ENCODE measurements at places on chromosomes 7 and 10. TPM values are rescaled to one million over a fixed set of nuclear protein-coding genes. Genes with fewer than 3 reads are reported as not detected.
A peak's percentile ranks its signal among the peaks of the same experiment; 100 is the strongest.

CDC14C gene
- 0.54 TPM for total RNA-seq

NME8 gene
- 0.34 TPM for total RNA-seq

HOXA11 gene
- total RNA-seq = not detected

CHN2 gene
- 6.6 TPM for total RNA-seq

OLAH gene
- total RNA-seq = not detected

DNA sequence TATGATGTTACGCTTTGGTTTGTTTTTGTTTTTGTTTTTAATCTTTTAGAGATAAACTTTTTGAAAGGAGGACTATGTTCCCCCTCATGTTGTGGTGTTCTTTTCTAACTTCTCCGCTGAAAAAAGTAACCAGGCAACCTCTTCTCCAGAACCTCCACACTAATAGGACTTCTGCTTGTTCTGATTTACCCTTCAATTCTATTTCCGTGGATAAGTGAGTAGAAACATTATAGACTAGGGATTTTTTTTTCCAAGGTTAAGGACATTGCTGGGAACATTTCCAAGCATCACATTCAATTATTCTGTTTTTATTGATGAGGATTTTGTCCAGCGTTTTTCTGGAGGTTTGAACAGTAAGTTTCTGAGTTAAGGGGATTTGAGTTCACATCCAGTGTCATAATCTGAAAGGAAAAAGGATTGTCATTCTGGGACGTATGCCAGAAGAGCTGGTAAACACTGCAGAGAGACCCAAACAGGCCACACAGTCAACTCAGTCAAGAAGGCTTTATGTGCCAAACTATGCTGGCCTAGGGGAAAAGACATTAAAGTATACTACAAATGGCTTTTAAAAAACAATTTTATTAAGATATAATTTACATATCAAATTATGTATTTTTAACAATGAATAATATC, 28.3 kb upstream of the RALA start:
- H3K27ac ChIP-seq = no peak overlapping the region
- no peak overlapping the region for H3K4me3 ChIP-seq
- DNase-seq = no peak
- no peaks in the 10 kb centered on the region for H3K27me3 ChIP-seq

GRCh38 chr10:78774999-78775711, 293.6 kb upstream of the ZMIZ1 start:
- no peak overlapping the region for H3K27ac ChIP-seq
- H3K4me1 ChIP-seq = no peaks in the 10 kb centered on the region
- H3K27me3 ChIP-seq = no peaks in the 10 kb centered on the region
- H3K36me3 ChIP-seq = no peaks in the 10 kb centered on the region

DNA sequence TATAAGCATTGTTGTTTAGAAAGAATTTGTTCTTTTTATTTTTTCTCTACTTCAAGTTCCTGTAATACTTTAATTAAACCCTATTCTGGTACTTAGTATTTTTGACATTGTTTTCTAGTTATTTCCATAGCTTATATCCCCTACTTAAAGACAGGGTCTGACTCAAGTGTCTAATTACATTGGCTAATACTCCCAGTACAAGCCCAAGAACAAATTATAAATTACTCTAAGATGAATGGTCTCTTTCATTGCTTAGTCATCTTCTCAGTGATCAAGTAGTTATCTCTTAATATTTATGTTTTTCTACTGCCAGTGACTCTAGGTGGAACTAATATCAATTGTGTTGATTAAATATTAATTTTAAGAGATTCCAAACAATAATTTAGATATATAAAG, 21.6 kb downstream of the AHR start:
- H3K27ac ChIP-seq = no peak overlapping the region
- no peaks in the 10 kb centered on the region for H3K27me3 ChIP-seq
- no peaks in the 10 kb centered on the region for H3K36me3 ChIP-seq
- DNase-seq = no peak

DNA sequence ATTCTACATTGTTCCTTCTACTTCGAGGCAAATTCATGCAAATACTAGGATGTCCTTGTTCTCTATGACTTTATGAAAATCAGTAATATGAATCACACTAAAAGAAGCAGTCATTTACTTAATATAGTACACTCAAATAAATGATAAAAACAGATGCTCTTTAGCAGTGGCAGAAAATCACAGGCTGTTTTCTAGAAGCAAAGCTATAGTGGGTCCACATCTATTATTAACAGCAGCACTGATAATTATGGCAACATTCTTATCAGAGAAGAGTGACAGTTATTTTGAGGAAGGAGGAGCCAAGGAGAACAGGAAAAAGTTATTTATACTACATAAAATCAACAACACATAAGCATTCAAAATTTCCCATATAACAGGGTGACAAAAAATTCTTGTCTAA, 16.5 kb downstream of the KIF5B start:
- peaks cover 47% of the 10 kb centered on the region for H3K36me3 ChIP-seq
- no peak overlapping the region for H3K4me3 ChIP-seq
- no peak for DNase-seq
- H3K27ac ChIP-seq = no peak overlapping the region
- no peaks in the 10 kb centered on the region for H3K4me1 ChIP-seq
- H3K27me3 ChIP-seq = no peaks in the 10 kb centered on the region

DNA sequence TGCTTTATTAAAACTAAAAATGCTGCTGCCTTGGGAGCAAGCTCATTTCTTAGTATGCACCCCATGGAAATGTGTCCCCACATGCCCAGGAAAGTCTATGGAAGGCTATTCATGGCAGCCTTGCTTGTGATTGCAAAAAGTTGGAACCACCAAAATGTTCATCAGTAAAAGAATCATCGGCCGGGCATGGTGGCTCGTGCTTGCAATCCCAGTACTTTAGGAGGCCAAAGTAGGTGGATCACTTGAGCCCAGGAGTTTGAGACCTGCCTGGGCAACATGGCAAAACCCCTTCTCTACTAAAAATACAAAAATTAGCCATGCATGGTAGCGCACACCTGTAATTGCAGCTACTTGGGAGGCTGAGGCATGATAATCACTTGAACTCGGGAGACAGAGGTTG, 79.8 kb downstream of the ARHGAP22 start:
- no peak for DNase-seq
- H3K4me3 ChIP-seq = no peak overlapping the region

GRCh38 chr10:98433881-98434732, 12.6 kb downstream of the HPS1 start:
- no peaks in the 10 kb centered on the region for H3K27me3 ChIP-seq
- no peak overlapping the region for H3K4me3 ChIP-seq
- peaks cover 8% of the 10 kb centered on the region for H3K36me3 ChIP-seq
- no peak for DNase-seq
- no peaks in the 10 kb centered on the region for H3K4me1 ChIP-seq

GRCh38 chr7:46600340-46600739, 679.3 kb upstream of the IGFBP3 start:
- no peak overlapping the region for H3K4me3 ChIP-seq
- DNase-seq = no peak
- no peak overlapping the region for H3K27ac ChIP-seq
- no peaks in the 10 kb centered on the region for H3K27me3 ChIP-seq

- no peak overlapping the region for H3K27ac ChIP-seq
- no peaks in the 10 kb centered on the region for H3K27me3 ChIP-seq
- H3K4me1 ChIP-seq = peaks cover 11% of the 10 kb centered on the region
- no peak for DNase-seq
- no peaks in the 10 kb centered on the region for H3K36me3 ChIP-seq
These were observed 436.2 kb upstream of the IGFBP3 start for GRCh38 chr7:46357290-46357689.

DNA sequence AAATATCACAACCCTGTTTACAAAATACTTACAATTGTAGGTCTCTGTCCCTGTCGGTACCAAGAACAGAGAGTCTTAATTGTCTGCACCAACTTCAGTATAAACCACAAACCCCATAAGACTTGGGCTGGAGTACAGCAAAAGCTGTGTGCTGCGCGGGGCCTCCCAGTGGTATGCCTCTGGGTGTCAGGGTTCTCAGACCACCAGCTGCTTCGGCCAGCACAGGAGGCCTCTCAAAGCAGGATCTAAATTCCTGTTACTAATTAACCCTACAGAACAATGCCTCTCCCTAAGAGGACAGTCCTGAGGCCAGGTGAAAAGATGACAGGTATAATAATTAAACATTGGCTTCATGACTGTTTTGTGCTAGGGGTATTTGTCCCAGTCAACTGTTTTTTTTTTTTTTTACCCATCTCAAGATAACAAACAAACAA, 957 bp upstream of the SVIL start:
- H3K4me1 ChIP-seq = peaks cover 34% of the 10 kb centered on the region
- no peaks in the 10 kb centered on the region for H3K36me3 ChIP-seq
- H3K27me3 ChIP-seq = no peaks in the 10 kb centered on the region
- peak; percentile 69 for DNase-seq
- H3K4me3 ChIP-seq = peak overlapping the region; percentile 2
- peak overlapping the region; percentile 4 for H3K27ac ChIP-seq

DNA sequence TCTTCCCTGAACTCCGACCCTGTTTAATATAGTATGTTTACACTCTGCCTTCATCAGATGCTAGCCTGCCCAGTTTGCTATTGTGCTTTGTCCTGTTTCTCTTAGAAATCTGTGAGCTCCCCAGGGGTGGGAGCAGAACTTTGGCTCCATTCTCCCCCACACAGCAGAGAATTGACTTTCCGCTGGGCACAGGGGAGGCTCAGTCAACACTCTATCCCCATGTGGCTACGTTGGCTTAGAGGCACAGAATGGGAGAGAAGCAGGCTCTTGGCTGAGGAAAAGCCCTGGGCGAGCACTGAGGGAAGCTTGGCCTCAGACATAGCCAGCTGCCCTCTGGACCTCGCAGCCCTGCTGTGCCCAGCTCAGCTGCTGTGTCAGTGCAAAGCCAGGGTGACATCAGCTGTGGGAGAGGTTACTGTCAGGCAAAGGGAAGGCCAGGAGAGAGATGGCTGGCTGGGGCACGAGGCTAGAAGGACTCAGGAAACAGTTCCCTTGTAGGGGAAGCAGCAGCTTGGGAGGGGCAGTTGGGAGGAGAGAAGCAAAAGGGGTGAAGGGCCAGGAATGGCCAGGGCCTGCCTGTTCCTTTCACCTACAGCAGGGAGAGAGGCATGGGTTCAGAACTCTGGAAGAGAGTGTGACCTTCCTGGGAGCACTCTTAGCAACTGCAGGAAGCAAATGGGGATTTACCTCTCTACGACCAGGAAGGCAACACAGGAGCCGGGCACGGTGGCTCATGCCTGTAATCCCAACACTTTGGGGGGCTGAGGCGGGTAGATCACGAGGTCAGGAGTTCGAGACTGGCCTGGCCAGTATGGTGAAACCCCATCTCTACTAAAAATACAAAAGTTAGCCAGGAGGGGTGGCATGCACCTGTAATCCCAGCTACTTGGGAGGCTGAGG, 5.8 kb upstream of the SCD start:
- H3K4me1 ChIP-seq = peaks cover 20% of the 10 kb centered on the region
- H3K36me3 ChIP-seq = no peaks in the 10 kb centered on the region
- DNase-seq = peak; percentile 41
- H3K4me3 ChIP-seq = no peak overlapping the region
- H3K27me3 ChIP-seq = no peaks in the 10 kb centered on the region

- H3K27me3 ChIP-seq = peaks cover 94% of the 10 kb centered on the region
- H3K4me3 ChIP-seq = no peak overlapping the region
- no peaks in the 10 kb centered on the region for H3K36me3 ChIP-seq
These were observed 109.4 kb downstream of the PPP1R17 start for GRCh38 chr7:31796375-31796774.

- peak; percentile 39 for DNase-seq
- H3K4me3 ChIP-seq = peak overlapping the region; percentile 79
- no peak overlapping the region for H3K27ac ChIP-seq
- peaks cover 38% of the 10 kb centered on the region for H3K4me1 ChIP-seq
These were observed 1.5 kb downstream of the GRM3 start for GRCh38 chr7:86645225-86645608.

DNA sequence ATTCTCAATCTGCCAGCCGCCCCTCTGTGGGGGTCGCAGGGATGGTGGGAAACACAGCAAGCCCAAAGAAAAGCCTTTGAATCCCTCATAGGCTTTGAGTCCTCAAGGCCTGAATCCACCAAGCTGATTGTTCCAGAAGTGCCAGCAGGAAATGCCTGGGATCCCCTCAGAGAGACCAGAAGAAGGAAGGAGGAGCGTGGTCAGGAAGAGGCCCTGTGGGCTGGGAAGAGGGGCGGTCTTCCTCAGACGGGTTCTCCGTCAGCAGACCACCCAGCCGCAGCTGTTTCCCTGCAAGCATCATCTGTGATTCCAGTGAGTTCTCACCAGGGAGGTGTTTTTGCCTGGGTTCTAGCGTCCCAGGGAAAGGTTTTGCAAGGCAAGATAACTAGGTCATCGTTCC, 190.0 kb upstream of the KLF6 start:
- DNase-seq = no peak
- peaks cover 8% of the 10 kb centered on the region for H3K4me1 ChIP-seq
- H3K4me3 ChIP-seq = no peak overlapping the region
- H3K27me3 ChIP-seq = no peaks in the 10 kb centered on the region

DNA sequence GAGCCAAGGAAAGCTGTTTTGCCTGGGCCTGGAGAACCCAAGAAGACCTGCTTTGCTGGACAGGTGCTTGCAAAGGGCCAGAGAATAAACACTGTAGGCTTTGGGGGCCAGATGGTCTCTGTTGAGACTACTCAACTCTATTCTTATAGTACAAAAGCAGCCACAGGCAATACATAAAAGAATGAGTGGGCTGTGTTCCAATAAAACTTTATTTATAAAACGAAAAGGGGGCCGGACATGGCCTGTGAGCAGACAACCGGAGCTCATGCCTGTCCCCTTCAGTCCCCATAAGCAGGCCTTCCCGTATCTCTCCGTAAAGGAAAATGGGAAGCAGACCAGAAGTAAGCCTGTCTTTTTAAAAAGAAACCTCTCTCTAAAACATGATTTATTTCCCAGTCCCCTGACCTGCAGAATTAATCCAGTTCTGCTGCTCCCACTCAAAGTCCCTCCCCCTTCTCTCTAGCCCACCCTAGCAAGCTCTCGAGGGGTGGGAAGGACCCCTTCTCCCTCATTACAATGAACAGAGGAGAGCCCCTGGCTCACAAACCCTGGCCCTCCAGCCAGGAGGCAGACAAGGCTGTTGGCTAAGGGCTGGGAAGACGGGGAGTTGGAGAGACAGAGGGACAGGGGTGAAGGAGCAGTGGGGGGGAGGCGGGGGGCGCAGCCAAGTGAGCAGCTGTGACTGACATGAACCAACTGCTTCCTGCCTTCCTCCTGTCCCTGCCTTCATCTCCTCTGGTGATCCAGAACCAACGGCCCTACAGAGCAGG, 177.8 kb downstream of the NEURL1 start:
- H3K4me3 ChIP-seq = no peak overlapping the region
- peaks cover 23% of the 10 kb centered on the region for H3K4me1 ChIP-seq
- H3K27me3 ChIP-seq = no peaks in the 10 kb centered on the region
- no peaks in the 10 kb centered on the region for H3K36me3 ChIP-seq

Measured in neural progenitor cell (in vitro differentiated cells).